ENCODE measurements at places on chromosomes 16 and 17. TPM values are rescaled to one million over a fixed set of nuclear protein-coding genes. Genes with fewer than 3 reads are reported as not detected.
A peak's percentile ranks its signal among the peaks of the same experiment; 100 is the strongest.

DNA sequence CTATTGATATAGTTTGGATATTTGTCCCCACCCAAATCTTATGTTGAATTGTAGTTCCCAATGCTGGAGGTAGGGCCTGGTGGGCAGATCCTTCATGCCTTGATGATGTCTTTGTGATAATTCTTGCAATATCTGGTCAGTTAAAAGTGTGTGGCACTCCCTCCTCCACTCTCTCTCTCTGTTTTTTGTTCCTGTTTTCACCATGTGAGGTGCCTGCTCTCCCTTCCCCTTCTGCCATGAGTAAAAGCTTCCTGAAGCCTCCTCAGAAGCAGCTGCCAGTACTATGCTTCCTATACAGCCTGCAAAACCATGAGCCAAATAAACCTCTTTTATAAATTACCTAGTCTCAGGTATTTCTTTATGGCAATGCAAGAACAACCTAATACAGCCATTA is 47.3 kb downstream of the TOM1L2 start:
- DNase-seq, result no peak

- DNase-seq, result no peak
These were observed 113.1 kb downstream of the SHISA9 start for GRCh38 chr16:13014476-13014875.

- DNase-seq, result peak; percentile 83
These were observed 20.0 kb downstream of the TRAF4 start for GRCh38 chr17:28763804-28764266.

GRCh38 chr16:7160093-7160492 is 172.6 kb upstream of the RBFOX1 start:
- DNase-seq, result no peak

- DNase-seq, result no peak
These were observed 43.3 kb downstream of the WWOX start for GRCh38 chr16:78142788-78143187.

CA4 gene
- total RNA-seq, result 1.5 TPM

- no peak for DNase-seq
These were observed 38.3 kb upstream of the NAT9 start for GRCh38 chr17:74814453-74814852.

- no peak for DNase-seq
These were observed at the start of gene MYO15B for GRCh38 chr17:75587675-75588595. TSS of gene MYO15B (plus strand) at chr17:75587800. CDS start at chr17:75588058, 258 bp downstream.

DNA sequence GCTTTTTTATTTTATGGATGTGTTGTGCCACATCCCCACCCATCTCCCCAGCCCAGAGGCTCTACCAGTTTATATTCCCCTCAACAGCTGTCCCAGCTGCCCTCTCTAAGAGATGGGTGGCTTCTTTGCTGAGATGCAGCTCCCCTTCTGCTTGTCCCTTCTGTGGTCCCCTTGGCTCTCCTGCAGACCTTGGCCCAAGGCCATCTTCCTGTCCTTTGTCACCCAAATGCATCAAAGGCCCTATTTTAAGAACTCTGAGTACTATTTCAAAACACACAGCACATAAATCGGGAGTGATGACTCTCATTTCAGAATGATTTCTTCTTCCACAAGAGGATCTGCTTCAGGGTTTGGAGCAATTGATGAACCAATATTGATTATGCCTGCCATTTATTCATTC is 85.3 kb downstream of the SPACA3 start:
- DNase-seq, result no peak

DNA sequence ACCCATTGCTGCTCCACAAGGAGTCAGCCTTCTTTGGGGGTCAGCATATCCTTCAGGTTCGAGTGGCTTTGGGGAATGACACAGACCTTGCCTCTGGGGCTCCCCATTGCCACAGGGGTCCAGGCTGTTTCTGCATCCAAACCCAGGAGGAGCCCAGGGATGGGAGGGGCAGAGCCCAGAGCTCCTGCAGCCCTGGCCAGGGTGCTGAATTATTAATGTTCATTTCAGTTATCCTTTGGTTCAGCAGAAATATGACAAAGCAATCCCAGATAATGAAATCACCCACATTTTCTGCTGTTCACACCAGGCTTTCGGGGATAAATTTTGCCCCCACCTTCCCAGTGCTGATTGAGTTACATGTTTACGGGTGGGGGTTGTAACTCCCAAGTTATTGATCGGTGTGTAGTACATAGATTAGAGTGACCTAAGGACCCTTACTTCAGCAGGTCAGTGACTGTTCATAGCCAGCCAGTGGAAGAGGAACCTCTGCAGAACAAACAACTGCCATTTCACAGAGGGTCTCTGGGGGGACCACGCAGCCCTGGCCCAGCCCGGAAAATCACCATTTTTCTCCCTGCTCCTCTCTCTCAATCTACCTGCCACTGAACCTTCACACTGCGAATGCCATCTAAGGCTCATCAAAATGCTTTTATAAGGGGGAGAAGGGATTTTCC is 240.3 kb upstream of the N4BP1 start:
- DNase-seq, result no peak

DNA sequence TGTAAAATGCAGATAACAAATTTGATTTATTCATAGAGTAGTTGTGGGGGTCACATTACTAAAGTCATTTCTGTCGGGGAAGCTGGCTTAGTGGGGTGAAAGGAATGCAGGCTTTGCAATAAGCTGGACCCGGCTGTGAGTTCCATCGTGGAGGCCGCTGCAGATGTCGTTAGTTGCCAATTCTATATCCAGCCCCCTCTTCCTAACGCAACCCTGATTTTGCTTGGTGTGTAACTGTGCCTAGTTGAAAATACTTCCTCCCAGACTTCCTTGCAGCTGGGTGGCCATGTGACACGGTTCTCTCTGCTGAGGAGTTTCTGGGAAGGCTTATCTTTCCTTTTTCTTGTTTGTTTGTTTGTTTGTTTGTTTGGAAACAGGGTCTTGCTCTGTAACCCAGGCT is 4.5 kb downstream of the MFSD6L start:
- DNase-seq, result no peak

FKBP10 gene
- 42.0 TPM for total RNA-seq

DNA sequence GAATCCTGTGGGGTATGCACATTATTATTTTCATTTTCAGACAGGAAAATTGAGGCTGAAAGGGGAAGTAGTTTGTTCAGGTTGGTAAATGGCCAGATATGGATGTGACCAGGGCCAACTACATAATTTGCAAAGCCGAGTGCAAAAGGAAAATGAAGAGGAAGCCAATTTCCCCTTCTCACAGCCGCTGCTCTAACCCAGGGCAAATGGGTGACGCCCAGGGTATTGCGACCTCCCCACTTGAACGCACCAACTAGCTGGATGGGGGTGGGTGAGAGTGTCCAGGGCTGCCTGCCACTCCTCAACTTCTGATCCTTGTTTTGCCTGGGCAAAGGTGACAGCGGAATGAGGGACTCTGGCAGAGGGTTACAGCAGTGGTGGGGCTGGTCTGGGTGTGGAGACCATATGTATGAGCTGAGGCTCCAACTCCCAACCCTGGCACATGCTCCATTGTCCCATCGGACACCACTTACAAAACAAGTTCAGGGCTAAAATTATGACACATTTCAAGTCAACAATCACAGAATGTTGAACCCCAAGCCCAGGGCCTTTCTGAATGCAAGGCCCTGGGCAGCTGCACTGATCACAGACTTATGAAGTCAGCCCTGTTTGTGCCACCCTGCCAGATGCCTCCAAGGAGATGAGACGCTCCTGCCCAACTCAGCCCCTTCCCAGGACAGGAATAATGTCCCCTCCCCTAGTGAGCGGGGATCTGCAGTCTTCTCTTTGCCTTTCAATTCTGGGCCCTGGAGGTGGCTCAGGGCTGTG is 1.7 kb downstream of the ANKRD40CL start:
- no peak for DNase-seq

KCTD19 gene
- not detected for total RNA-seq

GRCh38 chr17:55344514-55344997 is 77.1 kb downstream of the MMD start:
- no peak for DNase-seq

DNA sequence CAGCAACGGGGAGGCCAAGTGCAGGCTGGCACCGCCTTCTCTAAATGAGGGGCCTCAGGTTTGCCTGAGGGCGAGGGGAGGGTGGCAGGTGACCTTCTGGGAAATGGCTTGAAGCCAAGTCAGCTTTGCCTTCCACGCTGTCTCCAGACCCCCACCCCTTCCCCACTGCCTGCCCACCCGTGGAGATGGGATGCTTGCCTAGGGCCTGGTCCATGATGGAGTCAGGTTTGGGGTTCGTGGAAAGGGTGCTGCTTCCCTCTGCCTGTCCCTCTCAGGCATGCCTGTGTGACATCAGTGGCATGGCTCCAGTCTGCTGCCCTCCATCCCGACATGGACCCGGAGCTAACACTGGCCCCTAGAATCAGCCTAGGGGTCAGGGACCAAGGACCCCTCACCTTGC is 18.5 kb downstream of the NGFR start:
- no peak for DNase-seq

GRCh38 chr17:79461041-79461440 is 149.8 kb downstream of the RBFOX3 start:
- no peak for DNase-seq

DNA sequence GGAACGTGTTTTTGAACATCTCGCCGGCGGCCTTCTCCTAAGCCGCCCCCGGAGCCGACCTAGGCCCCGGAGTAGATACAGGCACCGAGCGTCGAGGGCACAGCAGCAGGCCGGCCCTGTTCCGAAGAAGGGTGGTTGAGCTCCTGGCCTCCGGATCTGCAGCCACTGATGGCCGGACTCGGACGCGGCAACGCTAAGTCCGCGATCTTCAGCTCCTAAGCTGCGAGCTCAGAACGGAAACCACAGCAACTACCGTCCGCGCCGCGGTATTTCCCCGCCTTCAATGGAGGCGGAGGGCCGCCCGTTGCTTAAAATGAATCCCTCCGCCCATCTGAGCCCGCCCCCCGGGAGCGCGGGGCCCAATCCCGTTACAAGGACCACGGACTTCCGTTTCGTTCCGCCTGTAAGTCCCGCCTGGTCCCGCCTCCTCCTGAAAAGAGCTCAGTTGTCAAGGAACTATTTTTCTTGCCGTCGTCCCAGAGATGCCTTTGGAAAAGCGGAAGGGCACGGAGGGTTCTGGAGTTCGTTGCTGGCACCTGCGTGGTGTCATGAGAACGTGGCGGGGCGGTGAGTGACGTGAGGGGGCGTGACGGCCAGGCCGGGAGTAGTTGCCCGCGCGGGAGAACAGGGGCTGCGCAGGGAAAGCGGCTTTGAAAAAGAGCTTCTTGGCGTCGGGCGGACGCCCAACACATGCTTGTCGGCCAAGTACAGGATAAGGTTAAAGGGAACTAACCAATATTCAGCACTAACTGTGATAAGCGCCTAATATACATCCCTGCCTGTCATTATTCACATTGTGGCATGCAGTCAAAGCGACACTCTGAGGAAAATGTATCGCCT is at the start of gene CFAP20:
Gene CFAP20 (minus strand): TSS at position 285 of the 840 bp plus-strand sequence. CDS start 266 bp downstream, at position 19.
- peak; percentile 99 for DNase-seq

DNA sequence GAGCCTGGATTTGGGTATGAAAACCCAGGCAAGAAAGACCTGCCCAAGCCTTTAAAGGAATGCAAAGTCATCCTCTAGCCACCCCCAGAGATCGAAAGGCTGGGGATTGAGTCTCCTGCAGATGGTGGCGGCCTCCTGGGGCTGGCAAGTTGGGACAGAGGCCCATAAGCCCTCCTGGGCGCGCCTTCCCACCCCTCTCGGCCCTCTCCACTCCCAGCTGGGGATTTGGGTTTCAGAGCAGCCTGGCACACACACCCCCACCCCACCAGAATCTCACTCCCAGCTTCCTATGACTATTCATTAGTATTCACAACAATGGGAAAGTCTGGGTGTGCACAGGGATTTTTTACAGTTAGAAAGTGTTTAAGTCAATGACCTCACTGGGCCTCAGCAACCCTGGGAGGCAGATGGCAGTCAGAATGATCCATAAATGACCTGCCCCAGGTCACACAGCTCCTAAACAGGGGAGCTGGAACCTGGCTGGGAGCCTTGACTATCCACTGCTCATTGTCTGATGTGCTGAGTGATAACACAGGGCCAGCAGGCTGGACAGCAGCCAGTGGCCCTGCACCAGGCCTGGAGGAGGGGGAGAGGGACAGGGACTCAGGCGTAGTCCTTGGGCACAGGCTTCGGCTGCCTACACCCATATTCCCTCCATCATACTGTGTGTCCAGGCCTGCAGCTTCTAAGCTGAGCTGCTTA is 12.1 kb downstream of the NHERF1 start:
- DNase-seq, result no peak

- DNase-seq, result no peak
These were observed 7.5 kb upstream of the CEP131 start for GRCh38 chr17:81230043-81230820.

DNA sequence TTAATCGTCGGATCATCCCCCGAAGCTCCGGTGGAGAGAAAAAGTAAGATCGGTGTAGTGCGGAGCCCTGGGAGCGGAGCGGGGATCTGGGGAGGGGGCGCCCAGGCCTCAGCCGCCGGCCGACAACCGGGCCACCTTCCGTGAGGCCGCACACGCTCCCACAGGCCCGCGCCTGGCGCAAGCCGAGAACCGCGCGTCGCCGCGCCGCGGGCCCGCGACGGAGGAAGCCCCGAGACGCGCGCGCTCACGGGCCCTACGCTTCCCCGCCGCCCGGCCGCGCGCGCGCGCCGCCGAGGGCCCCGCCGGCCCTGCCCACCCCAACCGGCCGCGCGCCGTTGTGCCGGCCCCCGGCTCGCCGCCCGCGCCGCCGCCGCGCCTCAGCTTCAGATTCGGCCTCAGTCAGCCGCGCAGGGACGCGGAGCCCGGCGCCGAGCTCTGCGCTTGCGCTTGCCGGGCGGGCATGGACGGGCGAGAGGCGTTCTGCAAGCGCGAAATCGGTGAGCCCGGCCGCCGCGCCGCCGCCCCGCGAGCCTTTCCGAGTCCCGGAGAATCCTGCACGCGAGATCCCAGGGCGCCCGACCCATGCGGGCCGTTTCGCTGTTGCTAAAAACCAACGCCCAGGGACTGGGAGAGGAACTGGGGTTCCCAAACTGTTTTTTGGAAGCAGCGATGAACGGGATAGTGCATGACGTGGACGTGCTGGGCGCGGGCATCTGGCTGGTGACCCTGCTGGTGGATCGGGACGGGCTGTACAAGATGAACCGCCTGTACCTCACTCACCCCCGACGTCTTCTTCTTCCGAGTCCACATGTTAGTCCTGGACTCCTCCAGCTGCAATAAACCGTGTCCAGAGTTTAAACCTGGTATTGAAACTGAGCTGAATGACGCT is 28.0 kb upstream of the LRRC37A start:
- DNase-seq, result peak; percentile 87

- DNase-seq, result no peak
These were observed 1.6 kb downstream of the FAM20A start for GRCh38 chr17:68599552-68600066.

DNA sequence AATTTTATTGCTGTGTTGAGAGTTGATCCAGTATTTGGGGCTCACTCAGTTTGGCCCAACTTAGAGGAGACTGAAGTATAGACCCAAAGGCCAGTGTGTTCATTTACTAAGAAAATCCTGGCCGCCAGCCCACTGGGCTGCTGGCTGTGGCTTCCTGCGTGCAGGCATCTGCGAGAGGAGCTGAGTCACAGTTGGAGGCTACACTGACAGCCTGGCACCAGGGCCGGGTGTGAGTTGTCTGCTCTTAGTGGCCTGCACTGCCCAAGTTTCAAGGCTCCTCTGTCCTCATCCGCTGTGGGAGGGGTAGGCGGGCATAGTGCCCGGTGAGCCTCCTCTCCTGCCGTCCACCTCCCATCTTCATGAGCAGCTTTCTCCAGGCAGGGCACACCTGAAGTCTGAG is 54.2 kb downstream of the PLD6 start:
- peak; percentile 60 for DNase-seq
